LHCN-M2 (cell line): ENCODE measurements at places on chromosomes 11 and 22.

DNA sequence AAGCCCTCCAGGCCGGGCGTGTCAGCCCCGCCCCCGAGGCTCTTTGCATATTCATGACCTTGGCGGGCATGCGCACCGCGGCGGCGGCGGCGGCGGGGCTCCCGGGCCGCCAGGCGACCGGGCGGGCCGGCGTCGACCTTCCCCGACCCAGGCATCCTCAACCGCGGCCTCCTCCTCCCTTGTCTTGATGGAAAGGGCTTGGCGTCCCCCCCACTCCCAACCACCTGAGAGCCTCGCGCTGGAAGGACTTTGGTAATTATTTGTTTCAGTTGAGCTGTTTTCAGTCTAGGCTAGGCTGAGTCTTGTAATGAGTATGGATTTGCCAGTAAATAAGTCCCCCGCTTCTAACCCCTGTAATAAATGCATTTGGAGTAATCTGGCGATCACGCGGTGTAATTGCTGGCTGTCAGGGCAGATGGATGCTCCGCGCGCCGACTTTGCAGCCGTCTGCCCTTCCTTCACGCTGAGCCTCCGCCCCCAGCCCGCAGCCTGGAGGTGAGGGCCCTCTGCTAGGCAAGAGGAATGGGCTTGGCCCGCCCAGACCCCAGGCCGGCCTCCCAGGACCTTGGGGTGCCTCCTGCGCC is 25.2 kb downstream of the FLRT1 start:
- DNase-seq, result no peak

DNA sequence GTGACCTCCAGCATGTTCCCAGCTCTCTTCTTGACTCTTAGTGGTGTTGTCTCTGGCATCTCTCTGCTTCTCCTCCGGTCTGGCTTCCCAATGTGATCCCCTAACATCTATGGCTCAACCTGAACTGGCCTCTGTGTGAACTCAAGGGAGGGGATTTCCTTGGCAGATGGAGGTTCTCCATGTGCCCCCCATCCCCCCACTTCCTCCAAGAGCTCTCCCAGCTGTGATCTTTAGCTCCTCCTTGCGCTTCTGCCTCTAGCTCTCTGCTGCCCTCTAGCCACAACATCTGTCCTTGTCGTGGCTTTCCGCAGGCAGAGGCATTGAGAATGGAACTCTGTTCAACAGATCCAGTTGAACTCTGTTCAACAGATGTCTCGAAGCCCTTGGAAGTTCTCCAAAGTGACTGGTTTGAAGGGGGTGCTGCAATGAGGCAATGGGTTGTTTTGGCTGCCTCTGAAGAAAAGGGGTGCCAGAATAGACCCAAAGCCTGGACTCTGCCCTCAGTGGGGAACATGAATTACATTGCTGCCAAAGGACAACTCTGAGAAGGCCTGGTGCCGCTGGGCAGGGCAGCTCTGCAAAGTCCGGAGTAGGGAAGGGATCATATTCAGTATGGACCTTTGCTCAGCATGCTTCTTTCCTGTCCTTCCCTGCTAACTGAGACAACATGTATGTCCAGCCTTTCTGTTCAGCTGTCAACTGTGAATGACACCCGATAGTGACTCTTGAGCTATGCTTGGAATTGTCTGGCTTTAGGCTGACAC is 61.9 kb downstream of the ADM start:
- DNase-seq, result peak; percentile 93

DNA sequence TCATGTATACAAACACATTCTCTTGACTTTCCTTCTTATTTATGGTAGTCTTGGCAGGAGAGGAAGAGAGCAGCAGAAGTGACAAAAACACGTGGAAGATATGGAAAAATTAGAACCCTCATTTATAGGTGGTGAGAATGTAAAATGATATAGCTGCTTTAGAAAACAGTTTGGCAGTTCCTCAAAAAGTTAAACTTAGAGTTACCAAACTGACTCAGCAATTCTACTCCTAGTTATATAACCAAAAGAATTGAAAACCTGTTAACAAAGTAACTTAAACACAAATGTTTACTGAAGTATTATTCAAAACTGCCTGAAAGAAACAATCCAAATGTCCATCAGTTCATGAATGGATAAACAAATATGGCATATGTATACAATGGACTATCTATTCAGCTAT is 16.8 kb downstream of the NUCB2 start:
- DNase-seq, result no peak

DNA sequence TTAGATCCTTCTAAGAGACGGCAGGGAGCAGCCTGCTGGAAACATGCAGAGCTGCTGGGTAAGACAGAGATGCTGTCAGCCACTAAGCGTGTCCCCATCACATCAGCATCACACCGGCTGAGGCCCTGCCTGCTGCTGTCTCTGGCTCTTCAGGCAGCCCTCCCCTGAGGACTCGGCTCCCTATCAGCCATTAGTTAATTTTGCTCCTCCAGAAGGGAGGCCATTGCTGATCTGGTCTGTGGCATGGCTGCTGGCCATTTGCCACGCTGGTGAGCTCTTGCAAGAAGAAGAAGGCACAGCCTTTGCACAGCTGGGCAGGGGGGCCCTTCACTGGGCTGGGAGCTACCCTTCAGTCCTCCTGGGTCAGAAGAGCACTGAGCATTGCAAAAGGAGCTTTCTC is 131.2 kb upstream of the PARVA start:
- DNase-seq, result no peak

- DNase-seq, result no peak
Measured at GRCh38 chr11:122158171-122158570, 42.2 kb upstream of the BLID start.

DNA sequence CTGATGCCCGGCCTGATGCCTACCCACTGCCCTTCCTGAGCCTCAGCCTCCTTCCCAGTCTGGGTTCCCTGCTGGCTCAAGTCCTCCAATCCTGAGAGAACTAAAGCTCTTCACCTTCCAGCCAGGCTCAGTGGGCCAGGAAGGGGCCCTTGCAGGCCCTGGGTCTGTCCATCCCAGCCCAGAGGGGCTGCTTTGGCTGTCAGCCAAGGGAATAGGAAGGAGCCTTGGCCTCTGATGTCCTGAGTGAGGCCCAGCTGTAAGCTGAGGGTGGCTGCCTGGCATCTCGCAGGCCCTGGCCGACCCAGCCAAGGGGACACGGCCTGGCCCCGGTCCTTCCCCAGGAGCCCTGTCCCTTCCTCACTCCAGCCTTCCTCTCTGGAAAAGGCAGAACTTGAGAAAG is 83.4 kb downstream of the DHCR7 start:
- DNase-seq, result no peak

DNA sequence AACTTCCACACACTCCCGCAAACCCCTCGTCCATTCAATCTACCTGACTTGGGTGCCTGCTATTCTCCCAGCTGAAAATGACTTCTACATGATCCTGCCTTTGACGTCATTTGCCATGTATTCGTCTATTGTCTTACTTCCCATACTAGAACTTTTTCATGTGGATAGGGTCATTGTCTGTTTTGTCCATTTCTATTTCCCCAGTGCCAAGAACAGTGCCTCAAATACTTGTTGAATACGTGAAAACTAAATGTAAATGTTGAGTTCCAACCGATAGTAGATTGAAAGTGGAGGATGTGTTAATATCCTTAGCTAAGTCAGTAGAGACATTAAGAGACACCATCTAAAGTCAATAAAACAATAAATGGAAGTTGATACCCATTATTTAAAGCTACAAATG is 935 bp downstream of the TRIM68 start:
- DNase-seq, result peak; percentile 13

GRCh38 chr11:68255526-68255925 is 16.2 kb downstream of the C11orf24 start:
- DNase-seq, result no peak

DNA sequence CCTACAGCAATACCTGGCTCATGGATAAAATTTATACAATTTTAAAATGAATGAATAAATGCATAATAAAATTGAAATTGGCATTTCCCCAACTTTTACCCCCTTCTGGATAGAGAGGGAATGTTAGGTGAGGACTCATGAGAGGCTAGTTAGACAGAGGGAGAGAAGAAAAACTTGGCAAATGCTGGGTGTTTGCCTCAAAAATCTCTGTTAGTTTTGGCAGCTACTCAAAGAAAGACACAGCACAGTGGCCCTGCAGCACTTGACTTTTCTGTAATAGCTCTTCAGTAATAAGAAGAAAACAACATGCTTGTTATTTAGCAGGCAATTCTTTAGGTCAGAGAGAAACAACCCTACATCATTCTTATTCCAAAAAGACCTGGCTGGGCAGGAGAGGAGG is 20.7 kb upstream of the IZUMO1R start:
- no peak for DNase-seq

- no peak for DNase-seq
Measured at GRCh38 chr11:44590769-44591168, 25.3 kb downstream of the CD82 start.

DNA sequence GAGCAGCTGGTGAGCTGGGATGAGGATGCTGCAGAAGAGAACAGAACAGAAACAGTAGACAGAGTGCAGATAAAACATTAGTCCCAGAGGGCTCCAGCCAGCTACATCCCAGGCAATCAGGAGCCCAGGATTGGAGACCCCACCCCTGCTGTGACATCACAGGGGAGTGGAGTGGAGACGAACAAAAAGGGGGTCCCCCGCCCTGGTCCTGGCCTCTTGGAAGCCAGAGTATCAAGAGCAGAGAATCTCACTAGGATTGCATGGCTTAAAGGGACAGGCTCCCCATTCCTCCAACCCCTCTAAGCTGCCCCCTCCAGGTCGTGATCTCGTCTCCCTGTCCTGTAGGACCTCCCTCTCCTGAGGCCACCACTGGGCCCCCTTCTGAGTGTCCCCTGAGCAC is at the start of gene P2RX3:
Gene P2RX3, plus strand, starts transcription at position 211 of the 400 bp plus-strand sequence. CDS start 199 bp downstream, outside the sequence.
- DNase-seq, result no peak

DNA sequence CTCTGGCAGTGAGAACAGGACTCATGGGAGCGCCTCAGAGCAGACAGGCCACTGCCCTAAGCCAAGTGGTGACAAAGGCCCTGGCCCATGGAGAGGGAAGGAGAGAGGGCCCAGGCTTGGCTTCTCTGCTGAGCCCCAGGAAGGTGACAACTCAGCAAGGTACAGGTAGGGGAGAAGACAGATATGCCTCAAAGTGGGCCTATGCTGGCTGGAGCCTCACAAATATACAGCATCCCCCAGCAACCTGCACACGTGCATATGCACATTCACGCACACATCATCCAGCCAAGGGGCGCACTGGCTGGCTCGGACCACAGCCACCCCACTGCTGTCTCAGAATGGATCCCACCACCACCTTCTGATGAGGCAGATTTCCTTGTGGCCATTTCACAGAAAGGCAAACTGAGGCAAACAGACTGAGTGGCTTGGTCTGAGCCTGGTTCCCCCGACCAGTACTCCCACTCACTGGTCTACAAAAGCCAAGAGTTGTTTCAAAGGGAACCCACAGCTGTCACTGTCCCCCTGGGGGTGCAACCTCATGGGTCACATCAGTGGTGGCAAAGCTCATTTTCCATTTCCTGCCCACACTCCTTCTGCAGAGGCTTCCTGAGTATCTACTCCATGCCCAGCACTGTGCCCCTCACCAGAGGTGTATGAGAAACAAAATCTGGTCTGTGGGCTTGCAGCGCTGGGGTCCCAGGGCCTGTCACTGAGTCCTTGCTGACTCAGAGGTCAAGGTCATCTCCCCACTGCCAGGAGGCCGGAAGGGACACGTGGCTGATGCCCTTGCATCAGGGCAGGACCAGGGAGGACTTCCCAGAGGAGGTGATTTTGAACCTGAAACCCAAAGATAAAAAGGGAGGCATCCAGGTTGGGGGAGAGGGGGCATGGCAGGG is 67.3 kb upstream of the PRR5 start:
- DNase-seq, result no peak

DNA sequence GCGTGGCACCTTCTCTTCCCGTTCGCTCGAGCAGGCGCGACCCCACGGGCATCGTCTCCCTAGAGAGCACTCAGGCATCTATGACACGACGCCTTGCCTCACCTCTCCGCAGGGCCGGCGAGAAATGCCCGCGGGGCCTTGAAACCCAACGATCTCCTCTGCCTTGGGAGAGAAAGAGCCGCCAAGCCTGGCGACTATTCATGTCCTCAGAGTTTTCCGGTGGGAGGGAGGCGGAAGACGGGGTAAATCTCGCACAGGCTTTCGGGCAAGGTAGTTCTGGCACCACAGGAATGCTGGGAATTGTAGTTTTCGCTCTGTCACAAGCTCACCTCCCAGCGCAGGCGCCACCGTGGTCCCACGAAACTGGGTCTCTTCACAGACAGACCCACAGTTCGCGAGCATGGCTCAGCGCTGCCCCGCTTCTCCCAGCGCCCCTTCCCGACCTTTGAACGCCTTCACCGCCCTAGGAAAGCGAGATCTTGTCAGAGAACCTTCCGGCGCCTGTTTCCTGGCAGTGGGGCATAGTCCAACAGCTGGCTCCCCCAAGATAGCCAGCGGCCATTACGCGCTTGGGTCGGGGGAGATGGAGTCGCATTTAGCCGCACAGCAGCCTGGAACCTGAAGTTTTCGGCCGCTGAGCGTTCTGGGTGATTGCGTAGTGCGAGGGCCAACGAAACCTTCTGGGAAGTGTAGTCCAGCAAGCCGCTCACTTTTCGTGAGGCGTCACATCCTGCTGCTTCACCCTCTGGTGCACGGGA is at the start of gene CCDC90B:
Gene CCDC90B, minus strand, starts transcription at position 597 of the 758 bp plus-strand sequence. Its CDS starts 395 bp downstream, at position 202.
- peak; percentile 98 for DNase-seq

- DNase-seq, result no peak
Measured at GRCh38 chr11:13297917-13298356, 20.3 kb downstream of the BMAL1 start.

DNA sequence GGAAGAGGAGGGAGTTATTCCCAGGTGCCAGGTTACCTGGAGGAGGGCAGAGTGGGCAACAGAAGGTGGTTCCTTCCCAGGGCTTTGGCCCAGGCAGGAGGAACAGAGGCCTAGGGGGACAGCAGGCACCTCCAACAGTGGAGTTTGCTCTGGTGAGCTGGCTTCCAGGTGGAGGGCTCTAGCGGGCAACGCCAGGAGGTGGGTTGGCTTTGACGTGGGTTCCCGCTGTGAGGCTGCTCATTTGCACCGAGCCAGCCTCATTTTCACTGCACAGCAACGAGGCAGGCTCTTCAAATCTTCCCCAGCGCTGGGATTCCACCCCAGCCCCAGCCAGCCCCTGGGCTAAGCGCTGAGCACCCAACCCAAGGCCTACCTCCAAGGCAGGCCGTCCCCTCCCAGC is 8.1 kb downstream of the IGSF9B start:
- no peak for DNase-seq

DNA sequence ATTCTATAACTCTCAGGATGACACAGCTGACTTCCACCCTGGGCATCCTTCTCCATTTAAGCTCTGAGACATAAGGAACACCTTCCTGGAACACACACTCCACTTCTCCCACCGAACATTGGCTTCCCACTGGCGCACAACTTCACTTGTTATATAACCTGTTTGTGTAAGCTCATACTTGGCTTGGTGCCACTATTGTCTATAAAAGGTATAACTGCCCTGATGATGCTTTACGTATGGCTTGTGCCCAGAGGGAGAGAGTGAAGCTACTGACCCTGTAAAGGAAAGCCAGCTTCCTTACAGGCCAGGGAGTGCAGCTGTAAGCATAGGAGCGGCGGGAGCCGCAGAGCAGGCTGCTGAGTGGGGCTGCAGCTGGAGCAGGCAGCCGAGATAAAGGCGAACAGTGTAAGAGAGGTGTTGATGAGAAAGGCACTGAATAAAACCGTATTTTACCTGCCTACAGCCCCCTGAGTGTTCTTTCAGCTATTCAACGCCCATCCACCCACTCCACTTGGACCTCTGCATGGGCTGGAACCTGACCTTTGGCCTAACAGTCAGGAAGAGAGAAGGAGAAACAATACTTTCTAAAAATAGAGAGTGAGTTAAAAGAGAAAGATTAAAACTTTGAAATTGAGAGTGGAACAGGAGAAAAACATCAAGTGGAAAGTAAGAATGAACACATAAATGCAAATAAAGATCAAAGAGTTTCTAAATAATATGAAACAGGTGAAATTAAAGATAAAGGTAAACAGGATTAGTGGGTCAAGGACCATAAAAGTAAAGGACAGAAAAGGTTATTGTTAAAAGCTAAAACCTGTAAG is 252.1 kb upstream of the ARHGAP42 start:
- peak; percentile 0 for DNase-seq
